ENCODE measurements at places on chromosomes 3 and 15.

DNA sequence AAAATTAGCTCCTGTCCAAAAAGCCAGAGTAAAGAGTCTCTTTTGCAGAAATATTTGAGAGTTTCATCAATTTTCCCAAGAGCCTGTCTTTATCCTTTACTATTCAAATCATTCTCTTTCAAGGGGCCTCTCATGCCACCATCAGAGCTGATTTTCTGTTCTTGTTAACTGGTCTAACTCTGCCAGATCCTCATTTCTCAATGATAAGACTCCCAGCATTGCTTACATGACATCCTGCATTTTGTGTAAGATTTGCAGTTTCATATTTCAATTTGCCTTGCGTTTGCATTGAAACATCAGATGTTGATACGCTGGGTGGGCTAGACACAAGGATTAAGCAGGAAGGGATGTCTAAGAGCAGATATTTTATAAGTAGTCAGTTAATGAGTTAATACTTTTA lies 228.7 kb downstream of the TBL1XR1 start:
- no peak for DNase-seq

GRCh38 chr3:12193485-12194165 lies 34.9 kb upstream of the TIMP4 start:
- DNase-seq, result peak; percentile 73

- no peak for DNase-seq
Observed at GRCh38 chr3:10974746-10975375, 17.7 kb upstream of the SLC6A1 start.

DNA sequence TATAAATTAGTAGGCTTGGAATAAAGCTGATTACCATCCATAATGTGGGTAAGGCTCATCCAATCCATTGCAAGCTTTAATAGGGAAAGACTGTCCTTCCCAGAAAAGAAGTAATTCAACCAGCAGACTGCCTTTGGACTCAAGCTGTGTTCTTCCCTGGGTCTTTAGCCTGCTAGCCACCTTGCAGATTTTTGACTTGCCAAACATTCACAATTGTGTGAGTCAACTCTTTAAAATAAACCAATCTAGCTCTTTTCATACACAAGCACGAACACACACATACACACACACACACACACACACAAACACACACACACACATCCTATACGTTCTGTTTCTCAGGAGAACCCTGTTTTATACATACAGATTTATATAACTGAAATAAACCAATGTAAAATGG lies 248.1 kb downstream of the NAALADL2 start:
- DNase-seq, result no peak

DNA sequence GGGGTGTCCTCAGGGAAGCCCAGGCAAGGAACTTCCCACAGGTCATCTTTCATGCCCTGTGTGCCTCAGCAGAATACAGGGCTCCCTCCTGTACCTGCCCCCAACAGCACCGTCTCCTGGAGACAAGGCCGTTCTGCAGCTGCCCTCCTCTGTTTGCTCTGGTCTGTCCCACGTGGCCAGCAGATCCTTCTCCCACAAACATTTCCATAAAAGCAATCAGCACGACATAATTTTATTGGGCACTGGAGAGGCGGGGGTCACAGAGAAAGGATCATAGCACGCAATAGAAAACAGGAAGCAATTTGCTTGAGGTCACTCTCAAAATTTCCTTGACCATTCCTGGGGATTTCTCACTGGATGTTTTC lies 29.4 kb downstream of the STARD5 start:
- DNase-seq, result no peak

DNA sequence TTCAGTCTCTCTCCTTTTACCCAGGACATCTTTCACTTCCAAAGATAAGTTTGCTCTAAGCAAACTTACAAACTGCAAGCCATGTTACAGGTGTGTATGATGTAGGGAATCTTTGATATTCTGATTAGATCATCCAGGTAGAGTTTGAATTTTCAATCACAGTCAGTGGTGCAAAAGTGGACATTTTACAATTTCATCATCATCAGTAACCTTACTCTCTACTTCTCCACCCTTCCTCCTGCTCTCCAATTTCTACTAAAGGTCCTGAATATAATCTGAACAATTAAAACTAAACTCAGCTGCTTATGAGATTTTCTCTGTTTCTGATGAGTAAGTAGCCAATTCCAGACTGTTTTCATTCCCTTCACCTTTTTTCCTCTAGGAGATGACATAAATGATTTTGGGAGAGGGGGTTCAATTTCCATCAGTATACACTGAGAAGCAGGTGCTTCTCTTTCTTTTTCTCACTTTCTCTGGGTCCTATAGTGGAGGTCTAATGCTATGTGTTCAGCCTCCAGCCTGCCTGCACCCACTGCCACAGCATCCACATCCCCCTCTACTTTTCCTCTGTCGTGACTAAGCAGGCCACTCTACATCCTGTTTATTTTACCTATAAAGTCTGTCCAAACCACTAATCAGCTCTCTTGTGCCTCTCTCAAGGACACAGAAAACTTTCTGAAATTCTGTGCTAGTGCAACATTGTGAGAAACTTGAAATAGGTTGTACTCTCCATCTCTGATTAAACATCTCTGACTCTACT lies 27.6 kb downstream of the SUCNR1 start:
- no peak for DNase-seq

GRCh38 chr15:81275711-81276392 lies 48.1 kb downstream of the STARD5 start:
- no peak for DNase-seq

- no peak for DNase-seq
Observed at GRCh38 chr3:48247401-48247811, 6.5 kb downstream of the ZNF589 start.

DNA sequence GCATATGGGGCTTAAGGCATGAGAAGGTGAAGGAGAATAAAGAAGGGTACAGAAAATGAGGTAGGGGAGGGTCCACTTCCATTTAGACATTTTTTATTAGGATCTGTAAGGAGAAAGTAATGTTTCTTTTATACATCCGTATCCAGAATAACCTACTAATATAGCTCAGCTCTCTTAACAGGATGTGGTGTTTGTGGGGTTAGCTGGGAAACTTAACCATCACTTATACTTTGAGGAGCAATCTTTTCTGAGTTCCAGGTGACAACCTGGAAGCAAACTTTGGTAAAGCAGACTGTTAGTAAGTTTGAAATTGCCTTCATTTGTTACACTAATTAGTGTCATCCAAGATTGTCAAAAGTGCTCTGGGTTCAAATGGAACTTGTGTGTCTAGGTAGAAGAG lies 36.6 kb downstream of the BUB1B start:
- DNase-seq, result no peak

GRCh38 chr3:103786296-103786695 lies 1351.5 kb downstream of the ZPLD1 start:
- DNase-seq, result no peak

DNA sequence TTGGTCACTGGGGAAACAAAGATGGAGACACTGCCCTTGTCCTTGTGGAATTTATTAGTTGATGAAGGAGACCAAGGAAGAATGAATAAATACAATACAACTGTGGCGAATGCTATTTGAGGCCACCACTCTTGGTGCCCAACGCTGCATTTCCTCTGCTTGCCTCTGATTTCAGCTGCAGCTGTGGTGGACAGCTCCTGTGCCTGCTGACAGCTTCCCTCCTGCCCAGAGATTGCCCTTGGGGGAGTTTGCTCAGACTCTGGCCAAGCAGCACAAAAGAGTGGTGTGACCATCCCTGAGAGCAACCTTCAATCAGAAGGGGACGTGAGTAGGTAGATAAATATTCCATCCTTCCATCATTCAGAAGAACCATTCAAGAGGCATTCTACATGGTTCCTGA lies 64.6 kb upstream of the FHIT start:
- no peak for DNase-seq

DNA sequence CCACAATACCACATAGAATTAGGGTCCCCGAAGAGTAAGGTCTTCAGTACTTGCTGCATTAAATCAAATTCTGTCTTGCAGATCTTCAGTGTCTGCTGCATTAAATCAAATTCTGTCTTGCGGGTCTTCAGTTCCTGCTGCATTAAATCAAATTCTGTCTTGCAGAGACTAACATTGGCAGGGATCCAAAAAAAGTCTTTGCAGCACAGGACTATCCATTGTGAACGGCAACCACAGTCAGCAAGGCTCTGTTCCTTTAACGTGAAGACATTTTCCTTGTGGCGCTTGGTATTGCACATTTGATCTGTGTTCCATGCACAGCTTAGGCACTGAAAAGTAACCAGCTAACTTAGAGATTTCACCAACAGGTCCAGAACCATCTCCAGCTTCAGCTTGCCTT lies 46.8 kb upstream of the POMGNT2 start:
- no peak for DNase-seq

DNA sequence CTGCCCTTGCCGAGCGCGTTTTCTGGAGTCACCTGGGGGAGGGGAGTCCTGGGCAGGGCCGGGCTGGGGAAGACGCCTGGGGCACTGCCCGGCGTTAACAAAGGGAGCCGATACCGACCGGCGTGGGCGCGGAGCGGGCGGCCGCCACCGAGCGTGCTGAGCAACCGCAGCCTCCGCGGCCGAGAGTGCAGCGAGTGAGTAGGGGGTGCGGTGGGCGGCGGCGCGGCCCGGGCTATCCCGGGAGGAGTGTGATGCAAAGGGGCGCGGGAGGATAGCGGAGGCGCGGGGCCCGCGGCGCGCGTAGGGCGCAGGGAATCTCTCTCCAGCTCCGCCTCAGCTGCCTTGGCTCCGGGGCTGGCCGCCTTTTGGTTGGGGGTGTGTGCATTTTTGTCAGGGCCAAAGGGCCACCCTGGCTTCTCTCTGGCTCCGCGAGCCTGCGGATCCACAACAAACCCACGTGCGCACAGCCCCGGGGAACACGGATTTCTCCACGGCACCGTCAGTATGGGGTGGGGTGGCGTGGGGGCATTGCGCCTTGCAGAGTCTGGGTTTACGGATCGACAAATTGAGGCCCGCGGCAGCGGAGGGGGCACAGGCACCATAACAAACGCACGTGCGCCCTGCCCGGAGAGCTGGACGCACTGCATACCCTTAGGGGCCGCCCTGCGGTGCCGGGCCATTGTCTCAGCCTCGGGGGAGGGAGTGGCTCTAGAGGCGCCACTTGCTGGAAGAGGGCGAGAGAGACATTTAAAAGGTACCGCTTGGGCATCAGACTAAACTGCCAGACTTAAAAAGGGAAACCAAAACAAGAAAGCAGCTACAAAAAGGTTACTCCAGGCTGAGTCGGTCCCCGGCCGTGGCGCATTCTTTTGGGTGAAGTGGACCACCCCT lies 560 bp downstream of the ST6GAL1 start:
- peak; percentile 76 for DNase-seq

DNA sequence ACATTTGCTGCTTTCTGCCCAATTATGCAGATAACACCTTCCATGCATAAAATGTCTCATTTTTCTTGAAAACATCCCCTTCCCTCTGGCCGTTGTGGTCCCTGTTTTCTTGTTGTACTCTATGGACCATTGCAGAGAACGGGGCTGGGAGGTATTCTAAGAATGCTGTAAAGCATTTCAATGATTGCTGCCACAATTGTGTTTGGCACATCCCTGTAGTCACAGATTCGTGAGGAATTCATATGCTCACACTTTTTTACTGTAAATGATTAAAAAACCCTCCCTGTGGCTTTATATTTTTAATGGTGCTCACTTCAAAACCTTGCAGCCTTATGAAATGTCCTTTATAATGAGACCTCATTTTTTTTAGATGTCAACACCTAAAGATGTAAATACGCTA lies 207.2 kb upstream of the GBE1 start:
- DNase-seq, result no peak

DNA sequence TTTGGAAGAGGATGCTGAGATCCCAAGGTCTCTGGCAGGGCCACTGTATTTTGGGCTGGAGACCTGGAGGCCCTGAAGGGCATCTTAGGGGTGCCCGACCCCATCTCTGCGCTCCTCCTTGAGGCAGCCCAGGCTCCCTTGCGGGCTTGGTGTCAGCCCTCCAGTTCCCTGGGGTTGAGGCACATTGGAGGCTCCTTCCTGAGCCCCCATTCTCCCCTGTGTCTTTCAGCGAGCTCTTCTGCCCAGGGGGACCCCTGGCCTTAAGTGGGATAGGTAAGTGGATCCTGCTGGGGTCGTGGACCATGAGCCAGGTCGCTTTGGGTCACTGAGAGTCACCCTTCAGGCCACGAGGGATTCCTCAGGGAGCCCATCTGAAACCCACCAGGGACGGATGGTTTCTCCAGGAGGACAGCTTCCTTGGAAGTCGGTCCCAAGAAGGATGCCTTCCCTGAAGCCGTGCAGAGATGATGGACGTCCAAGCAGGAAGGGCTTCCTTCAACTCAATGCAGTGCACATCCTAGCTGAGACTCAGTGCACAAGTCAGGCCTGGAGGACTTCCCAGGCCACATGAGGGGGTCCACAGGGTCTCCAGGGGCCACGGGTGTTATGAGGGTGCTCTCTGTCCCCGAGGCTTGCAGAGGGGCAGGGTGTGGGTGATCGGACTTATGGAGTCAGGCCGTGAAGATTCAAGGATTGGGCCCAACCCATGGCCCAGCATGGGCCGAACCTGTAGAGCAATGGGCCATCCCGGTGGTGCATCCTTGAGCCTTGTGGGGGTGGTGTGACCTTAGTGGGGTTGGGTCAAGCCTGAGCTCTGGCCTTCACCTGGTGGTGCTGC lies 224.3 kb downstream of the SNRPN start:
- DNase-seq, result no peak

GRCh38 chr15:37550360-37551024 lies 383.9 kb upstream of the TMCO5A start:
- no peak for DNase-seq

- DNase-seq, result no peak
Observed at GRCh38 chr3:14042680-14043079, 82.0 kb downstream of the CHCHD4 start.

GRCh38 chr3:8581806-8582445 lies 62.7 kb downstream of the SSUH2 start:
- no peak for DNase-seq

DNA sequence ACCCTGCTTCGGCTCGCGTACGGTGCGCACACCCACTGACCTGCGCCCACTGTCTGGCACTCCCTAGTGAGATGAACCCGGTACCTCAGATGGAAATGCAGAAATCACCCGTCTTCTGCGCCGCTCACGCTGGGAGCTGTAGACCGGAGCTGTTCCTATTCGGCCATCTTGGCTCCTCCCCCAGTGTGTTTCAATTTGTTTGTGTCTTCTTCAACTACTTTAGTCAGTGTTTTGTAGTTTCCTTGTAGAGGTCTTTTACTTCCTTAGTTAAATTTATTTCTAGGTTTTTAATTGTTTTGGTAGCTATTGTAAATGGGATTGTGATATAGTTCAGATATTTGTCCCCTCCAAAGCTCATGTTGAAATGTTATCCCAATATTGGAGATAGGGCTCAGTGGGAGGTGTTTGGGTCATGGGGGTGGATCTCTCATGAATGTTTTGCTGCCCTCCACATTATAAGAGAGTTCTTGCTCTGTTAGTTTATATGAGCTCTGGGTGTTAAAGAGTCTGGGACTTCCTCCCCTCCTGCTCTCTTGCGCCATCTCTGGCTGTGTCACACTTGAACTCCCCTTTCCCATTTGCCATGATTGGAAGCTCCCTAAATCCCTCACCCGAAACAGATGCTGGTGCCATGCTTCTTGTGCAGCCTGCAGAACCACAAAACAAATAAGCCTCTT lies 304.4 kb downstream of the DOCK3 start:
- no peak for DNase-seq

- DNase-seq, result no peak
Observed at GRCh38 chr3:113293348-113293747, 82.0 kb downstream of the BOC start.

- no peak for DNase-seq
Observed at GRCh38 chr3:70583682-70584081, 271.2 kb upstream of the MDFIC2 start.
